ENCODE measurements at places on chromosomes 1 and 21. TPM values are rescaled to one million over a fixed set of nuclear protein-coding genes. Genes with fewer than 3 reads are reported as not detected.

RXRG gene
- not detected for total RNA-seq

CACHD1 gene
- total RNA-seq = 0.12 TPM

PARS2 gene
- 4.8 TPM for total RNA-seq

GCSAML gene
- not detected for total RNA-seq

RHD gene
- total RNA-seq = not detected

TTC39A gene
- total RNA-seq = 0.38 TPM

LCE3E gene
- not detected for total RNA-seq

PLA2G5 gene
- not detected for total RNA-seq

PSMB4 gene
- 330 TPM for total RNA-seq

OR6K3 gene
- total RNA-seq = not detected

S100A3 gene
- not detected for total RNA-seq

ARHGAP30 gene
- total RNA-seq = 158 TPM

ITLN2 gene
- total RNA-seq = not detected

ALX3 gene
- total RNA-seq = not detected

ACTL8 gene
- total RNA-seq = not detected

FMO1 gene
- 1.1 TPM for total RNA-seq

ST6GALNAC3 gene
- total RNA-seq = 12.6 TPM

S100A12 gene
- not detected for total RNA-seq

LINGO4 gene
- total RNA-seq = not detected

USP25 gene
- 37.2 TPM for total RNA-seq

MFAP2 gene
- not detected for total RNA-seq

LRRN2 gene
- total RNA-seq = not detected

All from activated B cell treated with CpG ODN at 0.5 μM for 24 hours (primary cell).